ENCODE measurements at places on chromosomes 5 and 9.

- no peak for DNase-seq
These were observed 7.1 kb upstream of the MYOZ3 start for GRCh38 chr5:150653762-150654556.

- DNase-seq = no peak
These were observed 86.8 kb upstream of the CD180 start for GRCh38 chr5:67283275-67283987.

DNA sequence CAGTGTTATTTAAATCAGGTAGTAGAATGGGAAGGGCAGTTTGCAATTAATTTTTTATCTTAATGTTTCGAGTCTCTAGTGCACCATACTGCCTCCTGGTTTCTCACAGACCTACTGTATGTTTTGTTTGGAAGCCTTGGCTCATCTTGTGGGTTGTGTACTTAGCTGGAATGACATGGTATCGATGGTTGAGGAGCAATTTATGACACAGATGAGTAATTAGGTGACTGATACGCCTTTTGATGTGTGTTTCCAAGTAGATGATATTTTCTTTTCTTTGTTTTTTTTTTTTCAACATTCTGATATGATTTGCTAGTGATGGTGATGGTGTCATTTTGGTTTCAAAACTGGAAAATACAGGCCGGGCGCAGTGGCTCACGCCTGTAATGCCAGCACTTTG, 16.1 kb downstream of the BASP1 start:
- no peak for DNase-seq

GRCh38 chr5:72271702-72272101, 48.3 kb downstream of the MRPS27 start:
- no peak for DNase-seq

- DNase-seq = peak; percentile 43
These were observed 3.2 kb downstream of the PAPPA start for GRCh38 chr9:116156621-116157314.

GRCh38 chr9:109307380-109308240, 13.2 kb downstream of the EPB41L4B start:
- DNase-seq = no peak

All from NCI-H524 treated with DMSO at 0.1 percent for 48 hours (cell line).